ENCODE measurements at places on chromosomes 3 and 15.

DNA sequence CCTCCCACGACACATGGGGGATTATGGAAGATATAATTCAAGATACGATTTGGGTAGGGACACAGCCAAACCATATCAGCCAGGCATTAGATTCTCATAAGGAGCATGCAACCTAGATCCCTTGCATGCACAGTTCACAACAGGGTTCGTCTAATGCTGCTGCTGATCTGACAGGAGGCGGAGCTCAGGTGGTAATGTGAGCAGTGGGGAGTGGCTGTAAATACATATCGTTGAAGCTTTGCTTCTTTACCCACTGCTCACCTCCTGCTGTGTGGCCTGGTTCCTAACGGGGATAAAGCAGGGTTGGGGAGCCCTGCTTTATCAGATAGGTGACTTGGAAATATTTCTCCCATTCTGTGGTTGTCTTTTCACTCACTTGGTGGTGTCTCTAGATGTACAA, 14.8 kb downstream of the DOCK3 start:
- DNase-seq, result no peak

DNA sequence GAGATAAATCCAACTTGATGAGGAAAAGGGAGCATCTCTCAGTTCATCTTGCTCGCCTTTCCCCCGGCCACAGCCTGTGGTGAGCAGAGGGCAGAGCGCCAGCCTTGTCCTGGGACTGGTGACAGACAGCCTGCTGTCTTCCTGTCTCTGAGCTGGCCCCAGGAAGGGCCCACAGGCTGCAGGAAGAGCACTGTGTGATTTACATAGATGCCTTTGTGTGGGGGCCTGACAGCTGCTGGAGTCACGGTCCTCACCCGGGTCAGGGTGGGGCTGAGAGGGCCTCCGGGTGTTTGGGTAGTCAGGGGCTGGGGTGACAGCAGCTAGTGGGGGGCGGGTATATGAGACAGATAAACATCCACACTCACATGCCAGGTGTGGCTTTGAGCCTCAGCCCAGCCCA, 29.3 kb downstream of the PLA2G4D start:
- DNase-seq, result no peak

DNA sequence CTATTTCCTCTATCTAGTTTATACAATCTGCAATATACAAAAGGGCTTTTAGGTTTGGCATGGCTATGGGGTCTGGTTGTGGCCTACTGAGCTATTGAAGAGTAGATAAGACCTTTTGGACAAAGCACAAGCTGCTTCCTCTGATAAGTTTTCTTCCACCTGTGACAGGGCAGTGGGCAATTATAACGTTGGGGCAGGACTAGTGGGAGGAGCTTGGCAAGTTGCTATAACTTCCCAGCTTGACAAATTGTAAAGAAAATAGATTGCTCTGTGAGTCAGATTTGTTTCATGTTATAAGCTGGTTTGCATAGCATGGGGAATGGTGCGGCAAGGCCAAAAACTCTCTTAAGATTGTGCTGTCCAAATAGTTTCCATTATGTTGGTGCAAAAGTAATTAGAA, 64.9 kb downstream of the SLC7A14 start:
- no peak for DNase-seq

DNA sequence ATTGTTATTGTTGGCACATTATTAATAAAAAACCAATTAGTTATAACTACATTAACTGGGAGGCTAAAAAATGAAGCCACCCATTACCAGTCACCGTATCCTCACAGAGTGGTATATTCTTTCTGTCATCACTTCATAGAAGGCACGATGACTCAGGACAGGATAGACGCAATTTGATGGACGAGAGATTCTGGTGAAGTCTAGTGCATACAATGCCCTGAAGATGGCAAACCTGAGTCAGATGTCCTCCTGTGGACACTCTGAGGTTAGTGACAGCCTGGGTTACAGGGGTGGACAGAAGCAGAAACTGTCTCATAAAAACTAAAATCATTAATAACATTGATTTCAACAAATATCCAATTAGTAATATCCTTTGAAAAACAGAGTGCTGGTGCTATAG, 150.3 kb downstream of the SLC9A9 start:
- no peak for DNase-seq

GRCh38 chr3:114650808-114651207, 357.0 kb downstream of the TIGIT start:
- DNase-seq, result no peak

- DNase-seq, result no peak
These were observed 408.6 kb downstream of the PDCD6IP start for GRCh38 chr3:34207002-34207401.

GRCh38 chr3:124007186-124007585, 15.3 kb upstream of the ROPN1 start:
- DNase-seq, result no peak

DNA sequence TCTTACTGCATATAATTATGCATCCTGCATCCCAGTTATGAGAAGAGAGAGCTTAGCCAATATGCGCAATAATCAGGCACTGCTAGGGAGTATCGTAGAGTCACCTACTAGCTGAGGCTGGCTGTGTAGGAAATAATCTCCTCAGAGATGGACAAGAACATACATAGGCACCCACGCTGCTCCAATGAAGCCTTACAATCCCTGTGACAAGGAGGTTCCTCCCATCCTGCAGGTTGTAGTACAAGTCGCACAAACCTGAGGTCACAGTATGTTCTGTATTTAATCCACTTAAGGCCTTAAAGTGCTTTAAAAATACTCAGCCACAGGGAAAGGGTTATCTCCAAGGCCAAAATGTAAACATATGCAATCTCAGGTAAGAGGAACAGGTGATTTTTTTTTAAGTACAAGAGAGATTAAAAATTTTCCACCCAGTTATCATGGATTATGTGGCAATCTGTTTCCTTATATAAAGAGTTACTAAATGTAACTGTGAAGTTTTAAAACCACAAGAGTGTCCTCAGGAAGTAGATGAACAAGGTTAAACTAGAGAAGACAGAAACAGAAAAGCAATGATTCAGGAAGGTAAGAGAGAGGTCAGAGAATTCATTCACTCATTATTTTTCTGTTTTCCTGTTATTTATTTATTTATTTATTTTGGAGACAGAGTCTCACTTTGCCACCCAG, 7.5 kb upstream of the COLQ start:
- no peak for DNase-seq

DNA sequence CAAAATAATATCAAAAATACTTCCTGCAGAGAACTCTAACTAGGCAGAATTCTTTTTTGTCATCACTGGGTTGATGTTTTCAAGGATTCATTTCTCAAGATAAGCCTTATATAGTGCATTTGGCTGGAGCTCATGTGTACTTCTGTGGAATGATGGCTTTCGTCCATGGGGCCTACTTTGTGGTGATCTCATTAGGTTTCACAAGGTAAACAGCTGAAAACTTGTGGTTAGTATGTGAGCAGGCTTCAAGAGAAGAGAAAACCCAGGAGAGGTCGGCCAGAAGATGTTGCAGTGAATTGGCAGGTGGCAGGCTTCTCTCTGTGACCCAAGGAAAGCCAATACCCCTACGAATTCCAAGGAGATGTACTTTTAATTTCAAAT, 121.4 kb upstream of the PHLDB2 start:
- DNase-seq, result peak; percentile 67

- no peak for DNase-seq
These were observed 370.1 kb upstream of the ONECUT1 start for GRCh38 chr15:53160092-53160704.

DNA sequence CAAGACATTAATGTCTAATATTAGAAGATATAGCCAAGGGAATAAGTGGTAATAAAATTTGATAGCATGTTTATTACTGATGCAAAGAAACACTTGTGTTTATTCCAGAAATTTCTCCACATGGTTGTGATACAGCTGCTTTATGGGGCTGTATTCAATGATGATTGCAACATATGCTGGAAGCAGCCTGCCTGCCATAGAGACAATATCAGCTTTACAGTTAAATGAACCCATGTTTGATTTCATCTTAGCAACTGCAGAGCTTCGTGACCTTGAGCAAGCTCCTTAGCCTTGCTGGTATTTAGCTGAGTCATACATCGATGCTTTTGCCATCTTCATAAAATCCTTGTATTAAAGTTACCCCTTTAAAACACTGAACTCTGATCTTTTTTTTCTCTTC, 168.1 kb upstream of the STAC start:
- no peak for DNase-seq

DNA sequence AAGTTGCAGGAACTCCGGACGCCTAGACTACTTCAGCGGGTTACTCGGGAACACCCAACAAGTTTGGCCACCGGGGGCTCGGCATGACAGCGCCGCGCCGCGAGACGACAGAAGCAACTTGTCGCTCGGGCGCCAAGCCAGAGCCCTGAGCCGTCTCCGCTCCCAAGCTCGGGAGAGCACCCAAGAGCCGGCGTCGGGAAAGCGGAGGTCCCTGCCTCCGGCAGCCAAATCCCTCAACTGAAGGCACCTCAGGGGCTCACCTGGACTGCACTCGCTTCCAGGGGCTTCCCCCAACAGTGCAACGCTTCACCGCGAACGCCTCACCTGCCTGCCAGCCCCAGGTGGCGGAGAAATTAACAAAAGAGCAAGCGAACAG, 640 bp downstream of the MB21D2 start:
- DNase-seq, result no peak

- DNase-seq, result no peak
These were observed 259.3 kb downstream of the NAALADL2 start for GRCh38 chr3:175118382-175118941.

DNA sequence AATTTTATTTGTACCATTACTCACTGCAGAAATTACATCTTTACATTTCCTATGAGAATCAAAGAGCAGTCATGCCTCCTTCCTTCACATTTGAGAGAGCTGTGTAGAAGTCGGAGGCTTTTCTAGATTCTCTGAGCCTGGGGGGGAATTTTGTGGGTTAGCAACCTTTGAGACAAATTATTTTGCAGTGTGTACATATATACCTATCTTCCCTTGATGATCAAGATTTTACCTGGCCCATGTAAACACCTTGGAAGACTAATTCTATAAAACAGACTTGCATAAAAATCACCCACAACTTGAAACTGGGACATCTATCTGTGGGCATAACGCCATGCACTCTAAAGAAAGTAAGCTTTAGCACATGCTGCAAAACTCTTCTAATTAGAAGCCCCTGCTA, 491.5 kb upstream of the MDFIC2 start:
- DNase-seq, result no peak

DNA sequence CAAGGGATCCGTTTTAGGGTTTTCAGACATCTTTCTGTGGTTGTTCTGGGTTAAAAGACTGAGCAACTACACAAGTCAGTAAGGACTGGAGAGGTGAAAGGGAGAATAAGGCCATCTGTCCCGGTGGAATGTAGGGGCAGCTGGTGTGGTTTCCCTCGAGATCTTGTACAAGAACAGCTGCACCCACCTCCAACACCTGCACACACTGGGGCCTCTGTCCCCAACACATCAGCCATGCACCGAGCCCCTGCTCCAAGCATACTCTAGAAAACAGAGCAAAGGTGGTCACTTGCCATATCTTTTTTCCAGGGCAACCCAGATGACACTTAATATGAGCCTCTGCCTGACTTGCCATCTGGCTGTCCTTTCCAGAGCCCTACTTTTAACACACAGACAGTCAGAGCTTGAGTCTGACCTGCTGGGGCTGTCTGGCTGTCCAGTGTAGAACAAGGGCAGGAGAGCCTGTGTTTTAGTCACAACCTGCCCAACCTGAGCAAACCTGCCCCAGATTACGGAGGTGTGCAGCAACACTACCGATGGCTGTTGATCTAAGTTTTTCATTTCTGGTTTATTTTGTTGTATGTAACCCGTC, 12.2 kb downstream of the MAN2A2 start:
- no peak for DNase-seq

GRCh38 chr3:2303566-2303965, 204.9 kb downstream of the CNTN4 start:
- peak; percentile 8 for DNase-seq

GRCh38 chr3:130907966-130908365, 14.1 kb downstream of the ATP2C1 start:
- no peak for DNase-seq

DNA sequence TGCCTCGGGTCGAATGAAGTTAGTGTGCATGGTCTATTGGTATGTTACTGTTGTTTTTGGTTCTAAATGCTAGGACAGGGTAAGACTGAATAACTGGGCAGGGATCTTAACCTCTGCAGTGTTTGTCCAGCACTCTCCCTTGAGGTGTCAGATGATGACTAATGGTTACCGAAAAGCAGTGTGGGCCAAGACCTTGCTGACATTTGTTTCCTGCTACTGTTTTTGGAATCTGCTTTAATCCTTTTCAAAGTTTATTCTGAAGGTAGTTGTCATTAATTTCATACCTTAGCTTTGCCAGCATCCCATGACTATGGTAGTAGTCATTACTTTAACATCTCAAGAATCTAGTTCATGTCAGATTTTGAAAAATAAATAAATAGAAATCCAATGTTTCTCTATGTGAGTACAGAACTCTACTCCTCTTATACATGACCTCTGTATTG, 117.0 kb downstream of the P3H2 start:
- no peak for DNase-seq

DNA sequence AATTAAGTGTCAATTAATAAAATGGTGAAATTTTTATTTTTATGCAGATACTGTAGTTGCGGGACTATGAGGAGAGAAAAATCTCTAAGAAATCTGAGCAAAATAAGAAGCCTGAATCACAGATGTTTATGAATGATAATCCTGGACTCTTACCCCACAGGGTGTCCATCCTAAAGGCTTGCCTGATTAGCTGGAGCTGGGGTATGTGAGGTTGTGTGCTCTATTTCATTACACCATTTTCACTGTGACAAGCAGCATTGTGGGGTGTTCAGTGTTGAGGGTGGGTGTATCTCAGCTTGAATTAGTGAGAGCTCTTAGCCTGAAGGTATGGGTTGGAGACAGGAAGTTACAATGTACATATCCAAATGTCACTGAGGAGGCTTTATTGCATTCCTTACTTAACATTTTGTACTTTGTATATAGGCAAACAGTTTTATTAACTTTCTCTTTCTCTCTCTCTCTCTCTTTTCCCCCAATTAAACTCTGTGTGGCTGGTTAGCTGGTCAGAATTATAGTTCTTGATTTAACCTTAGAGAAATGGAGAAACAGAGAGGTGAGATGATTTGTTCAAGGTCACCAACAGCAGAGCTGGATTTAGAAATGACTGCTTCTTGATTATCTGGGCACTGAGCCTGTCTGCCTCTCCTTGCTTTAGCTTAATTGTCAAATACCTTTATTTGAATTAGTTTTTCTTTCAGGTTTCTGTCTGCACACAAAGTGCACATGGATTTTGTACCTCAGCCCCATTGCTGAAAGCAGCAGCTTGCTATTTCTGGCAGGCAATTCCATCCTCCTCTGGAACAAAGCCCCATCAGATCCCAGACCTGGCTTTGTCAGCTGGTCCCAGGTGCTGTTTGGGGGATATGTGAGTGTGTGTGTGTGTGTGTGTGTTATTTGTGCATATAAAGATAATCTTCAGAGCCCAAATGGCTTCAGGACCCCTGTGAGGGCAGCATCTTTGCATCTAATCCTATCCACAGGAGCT, 35.8 kb downstream of the GJD2 start:
- DNase-seq, result no peak

All from urinary bladder (tissue), 4 donors.